Vein endothelial cell (primary cell): ENCODE measurements at places on chromosomes 16 and 17. TPM values are rescaled to one million over a fixed set of nuclear protein-coding genes. Genes with fewer than 3 reads are reported as not detected.

The KRTAP4-4 gene
- not detected in 2 replicates for total RNA-seq

The KRTAP3-1 gene
- total RNA-seq: not detected in 2 replicates

The FOXL1 gene
- 3.2 and 4.6 TPM in 2 replicates for total RNA-seq

The TTLL6 gene
- total RNA-seq: not detected in 2 replicates

The MYH3 gene
- 0.10 and 0.65 TPM in 2 replicates for total RNA-seq

The ALOX12B gene
- not detected in 2 replicates for total RNA-seq

The EIF1 gene
- total RNA-seq: 67.3 and 85.7 TPM in 2 replicates

The CORO6 gene
- total RNA-seq: 2.2 and 2.3 TPM in 2 replicates

The SBK1 gene
- total RNA-seq: 0.10 and 0.33 TPM in 2 replicates

The DHRS7C gene
- total RNA-seq: not detected in 2 replicates

The ORMDL3 gene
- 20.9 and 34.9 TPM in 2 replicates for total RNA-seq

The XAF1 gene
- total RNA-seq: 2.0 and 2.3 TPM in 2 replicates

The TMEM95 gene
- total RNA-seq: not detected in 2 replicates

The CES5A gene
- total RNA-seq: not detected in 2 replicates

The KRTAP9-2 gene
- total RNA-seq: not detected in 2 replicates

The B3GNT9 gene
- 2.3 and 2.4 TPM in 2 replicates for total RNA-seq

The TBC1D3C gene
- total RNA-seq: not detected in 2 replicates

The CA4 gene
- 2.0 TPM in 1 of 2 replicates, not detected in the other for total RNA-seq

The SYCE1L gene
- 1.1 and 1.6 TPM in 2 replicates for total RNA-seq

The STH gene
- total RNA-seq: not detected in 2 replicates

The MAF gene
- 0.57 and 0.65 TPM in 2 replicates for total RNA-seq

The PTX4 gene
- total RNA-seq: 0.19 TPM in 1 of 2 replicates, not detected in the other

The KATNIP gene
- 24.5 and 27.8 TPM in 2 replicates for total RNA-seq

The MMP15 gene
- total RNA-seq: 19.6 and 20.5 TPM in 2 replicates

The KRTAP4-9 gene
- not detected in 2 replicates for total RNA-seq

The MYH8 gene
- total RNA-seq: not detected in 2 replicates

The KRT28 gene
- total RNA-seq: not detected in 2 replicates

The IGF2BP1 gene
- 1.3 and 8.0 TPM in 2 replicates for total RNA-seq

The SCGB1C2 gene
- total RNA-seq: not detected in 2 replicates

The CHST4 gene
- not detected in 2 replicates for total RNA-seq

The ELMO3 gene
- total RNA-seq: 0.76 and 1.3 TPM in 2 replicates

The HS3ST3A1 gene
- 0.10 TPM in 1 of 2 replicates, not detected in the other for total RNA-seq

The PRSS21 gene
- total RNA-seq: 0.33 and 1.2 TPM in 2 replicates

The SLFN14 gene
- under 0.01 TPM in 1 of 2 replicates, not detected in the other for total RNA-seq

The KPNB1 gene
- total RNA-seq: 380 and 475 TPM in 2 replicates

The C17orf67 gene
- 1.6 and 2.0 TPM in 2 replicates for total RNA-seq

The CNP gene
- total RNA-seq: 67.6 and 77.7 TPM in 2 replicates

The SERPINF2 gene
- total RNA-seq: 0.10 TPM in 1 of 2 replicates, not detected in the other

The LGALS9B gene
- total RNA-seq: not detected in 2 replicates

The SNAI3 gene
- total RNA-seq: 0.19 and 0.33 TPM in 2 replicates

The ODAD4 gene
- total RNA-seq: 0.33 and 0.38 TPM in 2 replicates

The CDC6 gene
- total RNA-seq: 11.4 and 28.1 TPM in 2 replicates

The KRTAP2-3 gene
- total RNA-seq: not detected in 2 replicates

The NACA2 gene
- total RNA-seq: not detected in 2 replicates

The TSPAN10 gene
- total RNA-seq: 0.48 TPM in 1 of 2 replicates, not detected in the other

The KCNJ2 gene
- 7.8 and 13.8 TPM in 2 replicates for total RNA-seq

The CACNA1G gene
- not detected in 2 replicates for total RNA-seq

The CCL23 gene
- 0.98 and 6.4 TPM in 2 replicates for total RNA-seq

The CETP gene
- 0.65 and 2.2 TPM in 2 replicates for total RNA-seq

The GRB7 gene
- total RNA-seq: not detected in 2 replicates

The GUCY2D gene
- total RNA-seq: not detected in 2 replicates

The GP1BA gene
- not detected in 2 replicates for total RNA-seq

The SCARF1 gene
- 141 and 152 TPM in 2 replicates for total RNA-seq

The TMC5 gene
- total RNA-seq: not detected in 2 replicates

The SDF2 gene
- 38.6 and 39.8 TPM in 2 replicates for total RNA-seq

The MT4 gene
- total RNA-seq: not detected in 2 replicates

The KRTAP3-2 gene
- total RNA-seq: not detected in 2 replicates

The AKAP10 gene
- 20.3 and 21.1 TPM in 2 replicates for total RNA-seq
